ENCODE measurements at places on chromosomes 3 and 15.

- no peak for DNase-seq
Measured at GRCh38 chr3:197519801-197520211, 36.0 kb downstream of the BDH1 start.

- DNase-seq: no peak
Measured at GRCh38 chr3:74282202-74282601, 332.3 kb downstream of the CNTN3 start.

DNA sequence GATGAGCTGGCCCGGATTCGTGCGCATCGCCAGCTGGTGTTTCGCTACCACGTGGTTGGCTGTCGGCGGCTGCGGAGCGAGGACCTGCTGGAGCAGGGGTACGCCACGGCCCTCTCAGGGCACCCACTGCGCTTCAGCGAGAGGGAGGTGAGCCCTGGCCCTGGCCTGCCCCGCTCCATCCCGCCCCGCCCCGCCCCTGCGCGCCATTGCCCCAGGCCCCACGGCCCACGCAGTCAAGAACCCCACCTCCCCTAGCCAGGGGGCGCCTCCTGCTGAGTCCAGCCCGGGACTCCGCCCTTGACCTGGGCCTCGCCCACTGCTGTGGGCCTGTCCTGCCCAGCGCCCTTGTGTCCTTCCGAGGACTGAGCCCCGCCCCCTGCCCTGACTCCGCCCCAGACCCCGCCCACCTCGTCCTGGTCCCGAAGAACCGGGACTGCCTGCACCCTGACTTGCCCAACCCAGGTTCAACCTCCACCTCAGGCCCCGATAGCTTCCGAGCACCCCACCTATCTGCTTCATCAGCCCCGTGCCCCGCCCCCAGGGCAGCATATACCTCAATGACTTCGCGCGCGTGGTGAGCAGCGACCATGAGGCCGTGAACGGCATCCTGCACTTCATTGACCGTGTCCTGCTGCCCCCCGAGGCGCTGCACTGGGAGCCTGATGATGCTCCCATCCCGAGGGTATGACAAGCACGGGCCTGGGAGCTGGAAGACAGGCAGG, 14.8 kb downstream of the NT5DC2 start:
- no peak for DNase-seq

DNA sequence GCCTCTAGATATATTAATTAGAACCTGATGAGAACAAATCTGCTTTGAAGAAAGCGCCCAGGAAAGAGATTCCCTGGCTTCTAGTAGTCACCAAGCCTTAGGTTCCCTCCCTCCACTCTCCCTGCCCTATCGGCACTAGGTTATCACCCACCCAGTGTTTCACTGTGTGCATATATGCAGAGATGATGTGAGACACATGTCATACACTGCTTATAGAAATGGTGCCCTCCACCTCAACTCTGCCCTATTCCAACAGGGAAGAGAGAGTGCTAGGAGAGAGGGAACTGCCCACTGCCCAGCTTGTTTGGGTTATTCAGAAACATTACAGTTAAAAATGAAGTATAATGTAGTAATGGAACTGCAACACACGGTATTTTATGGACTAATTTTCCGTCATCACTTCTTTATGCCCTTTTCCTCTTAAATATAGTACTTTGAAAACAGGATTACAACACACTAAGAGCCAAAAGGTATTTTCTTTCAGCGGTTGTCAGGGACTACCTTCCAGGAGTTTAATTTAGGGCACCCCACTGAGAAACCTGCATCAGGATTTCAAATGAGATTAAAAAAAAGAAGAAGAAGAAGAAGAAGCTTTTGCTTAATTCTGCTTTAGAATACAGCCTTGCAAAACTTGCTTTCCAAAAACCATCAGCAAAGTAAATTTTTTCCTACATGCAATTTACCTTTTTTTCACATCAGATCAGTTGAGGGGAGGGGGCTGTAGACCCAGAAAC, 55.3 kb downstream of the MEIS2 start:
- no peak for DNase-seq

DNA sequence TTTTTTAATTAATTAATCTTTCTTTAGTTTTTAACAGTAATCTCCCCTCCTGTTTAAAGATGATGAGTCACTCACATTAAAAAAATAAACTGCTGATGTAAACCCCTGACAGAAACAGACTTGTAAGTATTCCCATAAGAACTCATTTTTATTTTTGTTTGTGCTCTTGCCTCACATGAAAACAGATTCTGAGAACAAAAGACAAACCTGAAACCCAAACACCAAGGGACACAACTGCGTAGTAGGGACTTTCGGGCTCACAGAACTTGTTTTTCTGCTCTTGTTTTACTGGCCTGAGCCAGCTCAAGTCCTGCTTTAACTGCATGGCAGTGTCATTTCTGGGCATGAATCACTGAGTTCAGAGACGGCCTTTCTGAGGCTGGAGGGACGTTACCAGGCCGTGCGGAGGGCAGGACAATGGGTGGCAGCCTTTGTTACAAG, 600.8 kb downstream of the FOXP1 start:
- DNase-seq: no peak

GRCh38 chr3:191775451-191776233, 314.7 kb downstream of the PYDC2 start:
- no peak for DNase-seq

- no peak for DNase-seq
Measured at GRCh38 chr3:140768941-140769340, 91.1 kb downstream of the TRIM42 start.

DNA sequence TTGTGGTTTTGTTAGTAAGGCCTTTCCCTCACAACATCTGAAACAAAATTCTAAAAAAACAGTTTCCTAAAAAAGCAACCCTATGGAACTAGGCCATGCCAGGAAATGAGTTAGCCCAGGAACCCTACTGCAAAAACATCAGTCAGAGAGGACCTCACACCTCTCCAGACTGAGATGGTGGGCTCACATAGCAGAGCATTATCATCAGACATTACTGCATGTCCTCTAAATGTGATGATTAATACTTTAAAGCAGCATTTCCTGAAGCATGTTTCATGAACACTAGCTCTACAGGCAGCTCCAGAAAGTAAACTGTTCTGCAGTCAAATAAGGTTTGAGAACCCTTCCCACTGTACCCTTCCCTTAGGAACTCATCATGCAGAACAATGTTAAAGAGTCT, 232.3 kb upstream of the MRPL3 start:
- no peak for DNase-seq

DNA sequence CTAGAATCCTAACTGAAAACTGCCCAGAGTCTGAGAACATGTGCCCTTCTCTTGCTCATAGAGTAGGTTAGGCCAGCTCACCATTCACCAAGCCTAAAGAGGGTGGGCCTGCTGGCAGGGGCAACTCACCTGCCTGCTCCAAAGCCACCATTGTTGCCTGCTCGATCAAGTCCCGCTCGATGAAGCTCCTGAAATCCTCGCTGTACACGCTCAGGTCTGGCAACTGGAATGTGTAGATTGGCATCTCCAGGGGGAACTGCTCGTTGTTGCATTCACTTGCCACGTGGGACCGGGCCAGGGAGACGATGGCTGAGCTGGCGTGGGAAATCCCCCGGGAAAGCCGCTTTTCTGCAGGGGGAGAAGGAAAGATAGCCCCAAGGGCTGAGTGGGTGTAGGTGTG, 232.2 kb downstream of the KLF13 start:
- no peak for DNase-seq

GRCh38 chr15:60128710-60129109, 124.6 kb downstream of the FOXB1 start:
- no peak for DNase-seq

DNA sequence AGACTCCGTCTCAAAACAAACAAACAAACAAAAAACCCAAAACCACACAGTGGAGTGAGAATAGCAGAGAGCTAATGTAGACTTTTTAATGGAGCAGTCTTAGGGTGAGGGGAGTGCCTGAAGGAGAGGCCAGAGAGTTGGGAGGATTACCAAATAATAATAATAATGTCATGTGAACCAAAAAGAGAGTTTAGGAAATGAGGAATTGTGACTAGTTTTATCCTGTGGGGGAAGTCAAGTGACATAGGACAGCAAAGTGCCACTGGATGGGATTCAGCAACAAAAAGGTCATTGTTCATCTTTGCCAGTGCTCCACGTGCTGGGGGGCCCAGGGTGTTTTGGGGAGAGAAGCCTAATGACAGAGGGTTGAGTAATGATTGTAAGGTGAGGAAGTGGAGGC, 12.9 kb downstream of the GPR87 start:
- no peak for DNase-seq

- no peak for DNase-seq
Measured at GRCh38 chr15:29390051-29390450, 120.4 kb upstream of the NSMCE3 start.

DNA sequence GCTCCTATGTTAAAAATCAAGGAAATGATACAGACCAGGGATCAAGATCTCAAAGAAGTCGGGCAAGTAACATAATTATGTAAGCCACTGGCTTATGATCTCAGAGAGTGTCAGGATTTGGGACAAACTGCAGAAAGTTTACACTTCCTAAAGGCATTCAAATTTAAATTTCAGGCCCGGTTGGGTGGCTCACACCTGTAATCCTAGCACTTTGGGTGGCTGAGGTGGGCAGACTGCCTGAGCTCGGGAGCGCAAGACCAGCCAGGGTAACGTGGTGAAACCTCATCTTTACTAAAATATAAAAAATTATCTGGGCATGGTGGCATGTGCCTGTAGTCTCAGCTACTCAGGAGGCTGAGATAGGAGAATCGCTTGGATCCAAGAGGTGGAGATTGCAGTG, 124.4 kb upstream of the UBE2E2 start:
- DNase-seq: no peak

DNA sequence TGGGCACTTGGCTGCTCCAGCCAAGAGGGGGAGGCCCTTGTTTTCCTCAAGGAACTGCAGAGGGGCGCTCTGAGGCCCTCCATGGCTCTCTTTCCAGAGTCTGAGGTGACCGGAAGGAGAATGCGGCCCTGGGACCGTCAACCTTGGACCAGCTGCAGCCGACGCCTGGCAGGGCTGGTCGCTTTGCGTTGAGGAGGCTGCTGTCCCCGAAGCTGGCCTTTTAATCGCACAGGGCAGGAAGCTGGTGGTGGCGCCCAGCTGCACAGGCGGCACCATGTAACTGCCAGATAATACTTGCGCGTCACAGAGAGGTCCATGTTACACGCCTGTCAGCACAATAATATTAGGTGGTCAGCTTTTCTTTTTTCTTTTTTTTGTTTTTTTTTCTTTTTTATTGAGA, 875 bp upstream of the HLTF start:
- DNase-seq: no peak

GRCh38 chr3:171340434-171340833, 119.8 kb downstream of the TNIK start:
- DNase-seq: no peak

DNA sequence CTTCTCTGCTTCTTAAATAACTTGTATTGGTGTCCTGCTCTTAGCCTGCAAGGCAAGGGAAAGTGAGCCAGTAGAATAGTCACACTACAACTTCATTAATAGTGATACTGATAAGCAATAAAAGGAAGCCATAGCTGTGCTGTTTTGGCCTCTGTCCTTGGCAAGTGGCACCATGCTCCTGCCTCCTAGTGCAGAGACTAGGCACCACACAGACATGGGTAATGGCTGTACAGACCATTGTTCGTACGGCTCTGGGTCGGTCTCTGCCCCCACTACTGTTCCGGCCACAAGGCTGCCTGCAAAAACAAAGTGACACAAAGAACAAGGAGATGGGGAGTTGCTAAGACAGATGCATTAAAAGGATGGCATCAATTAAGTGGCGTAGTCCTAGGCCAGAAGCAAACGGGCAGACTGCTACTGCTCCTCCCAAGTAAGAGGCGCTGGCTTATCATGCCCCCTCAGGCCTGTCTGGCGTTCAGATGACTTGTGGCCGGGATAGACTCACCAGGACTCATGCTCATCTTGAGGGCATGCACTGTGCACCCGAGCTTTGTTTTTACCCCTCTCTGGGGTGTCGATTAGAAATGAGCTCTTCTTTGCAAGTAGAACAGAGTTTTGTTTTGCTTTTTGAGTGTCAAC, 75.6 kb downstream of the TRAK1 start:
- DNase-seq: no peak

DNA sequence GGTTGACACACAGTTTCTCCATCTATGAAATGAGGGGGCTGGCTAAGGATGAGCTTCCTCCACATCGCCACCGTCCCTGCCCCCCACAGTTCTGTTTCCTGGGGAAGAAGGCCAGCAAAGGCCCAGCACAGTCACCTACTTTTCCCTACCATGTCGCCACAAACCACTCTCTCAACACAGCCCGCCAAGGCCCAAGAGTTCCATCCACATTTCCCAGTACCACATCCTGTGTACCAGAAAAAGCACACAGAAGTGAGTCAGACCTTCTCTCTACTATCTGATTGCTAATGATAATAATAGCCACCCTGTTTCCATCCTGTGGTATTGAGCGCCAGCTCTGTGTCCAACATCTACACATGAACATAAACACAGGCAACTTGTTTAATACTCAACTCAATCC, 30.3 kb upstream of the C15orf39 start:
- DNase-seq: no peak

GRCh38 chr15:36831125-36831903, 251.9 kb downstream of the CDIN1 start:
- DNase-seq: no peak

DNA sequence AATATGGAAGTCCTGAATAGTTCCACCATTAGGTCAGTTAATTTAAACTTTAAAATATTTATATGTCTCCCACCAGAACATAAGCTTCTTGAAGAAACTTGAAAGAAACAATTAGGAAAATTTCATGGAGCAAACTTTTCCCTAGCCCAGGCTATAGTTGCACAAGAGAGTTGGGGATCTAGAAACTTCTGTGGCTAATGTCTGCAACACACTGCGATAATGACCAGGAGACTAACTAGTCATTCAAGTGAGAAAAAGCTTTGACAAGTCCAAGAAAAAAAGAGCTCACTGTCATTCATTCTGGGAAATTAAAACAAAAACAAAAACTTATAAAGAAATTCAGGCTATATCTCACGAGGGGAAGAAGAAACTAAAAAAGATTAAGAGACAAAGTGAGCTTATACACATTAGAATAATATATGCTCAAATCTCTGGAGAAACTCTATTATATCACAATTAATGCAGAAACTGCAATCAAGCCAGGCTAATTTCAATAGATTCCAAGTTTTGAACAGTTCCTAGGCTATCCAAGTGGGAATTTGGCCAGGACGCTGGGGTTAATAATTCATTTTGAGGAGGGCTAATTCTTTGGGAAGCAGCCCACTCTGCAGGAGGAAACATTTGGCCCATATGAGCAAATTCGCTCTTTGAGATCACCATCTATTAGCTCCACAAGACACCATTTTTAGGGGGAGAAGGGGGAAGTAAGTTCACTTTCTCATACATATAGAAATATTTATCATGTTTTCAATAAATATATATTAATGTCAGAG, 134.6 kb downstream of the MEIS2 start:
- no peak for DNase-seq

GRCh38 chr3:16654976-16655375, 49.8 kb upstream of the DAZL start:
- DNase-seq: no peak

- no peak for DNase-seq
Measured at GRCh38 chr3:191768421-191768820, 307.5 kb downstream of the PYDC2 start.

DNA sequence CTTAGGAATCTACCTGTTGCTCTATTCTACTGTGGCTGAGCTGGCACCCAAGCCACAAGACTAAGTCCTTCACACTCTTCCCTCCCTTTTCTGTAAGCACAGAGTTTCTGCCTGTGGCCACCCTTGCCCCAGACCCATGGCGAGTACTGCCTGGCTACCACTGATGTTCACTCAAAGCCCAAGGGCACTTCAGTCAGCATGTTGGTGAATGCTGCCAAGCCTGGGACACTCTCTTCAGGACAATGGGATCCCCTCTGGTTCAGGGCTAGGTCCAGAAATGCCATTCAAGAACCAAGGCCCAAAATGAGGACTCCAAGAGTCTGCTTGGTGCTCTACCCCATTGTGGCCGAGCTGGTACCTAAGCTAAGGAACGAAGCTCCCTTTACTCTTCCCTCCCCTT, 184.2 kb downstream of the FGF12 start:
- no peak for DNase-seq
